ENCODE measurements at places on chromosomes 12 and 14.

GRCh38 chr14:36556811-36557433, 25.5 kb downstream of the NKX2-8 start:
- no peak overlapping the region for H3K27ac ChIP-seq
- no peaks in the 10 kb centered on the region for H3K4me1 ChIP-seq
- no peaks in the 10 kb centered on the region for H3K27me3 ChIP-seq
- DNase-seq = no peak
- no peak overlapping the region for H3K4me3 ChIP-seq
- no peaks in the 10 kb centered on the region for H3K36me3 ChIP-seq

DNA sequence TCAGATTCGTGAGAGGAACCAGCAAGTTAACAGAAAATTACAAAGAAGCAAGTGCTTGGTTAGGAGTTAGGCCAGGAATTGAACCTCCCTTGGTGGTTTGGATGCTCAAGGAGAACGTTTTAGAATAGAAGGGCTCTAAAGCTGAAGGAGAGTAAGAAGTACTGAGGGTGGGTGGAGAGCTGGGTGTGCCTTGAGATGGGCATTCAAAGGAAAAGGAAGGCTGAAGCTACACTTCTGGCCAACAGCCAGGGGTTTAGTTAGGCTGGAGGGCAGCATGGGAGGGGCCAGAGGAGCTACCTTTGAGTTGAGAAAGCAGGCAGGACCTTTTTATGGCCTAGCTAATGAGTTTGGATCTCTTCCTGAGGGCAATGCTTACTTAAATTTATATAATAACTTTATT, 421.2 kb downstream of the CCDC91 start:
- H3K4me3 ChIP-seq = no peak overlapping the region
- no peaks in the 10 kb centered on the region for H3K27me3 ChIP-seq
- no peak overlapping the region for H3K27ac ChIP-seq

DNA sequence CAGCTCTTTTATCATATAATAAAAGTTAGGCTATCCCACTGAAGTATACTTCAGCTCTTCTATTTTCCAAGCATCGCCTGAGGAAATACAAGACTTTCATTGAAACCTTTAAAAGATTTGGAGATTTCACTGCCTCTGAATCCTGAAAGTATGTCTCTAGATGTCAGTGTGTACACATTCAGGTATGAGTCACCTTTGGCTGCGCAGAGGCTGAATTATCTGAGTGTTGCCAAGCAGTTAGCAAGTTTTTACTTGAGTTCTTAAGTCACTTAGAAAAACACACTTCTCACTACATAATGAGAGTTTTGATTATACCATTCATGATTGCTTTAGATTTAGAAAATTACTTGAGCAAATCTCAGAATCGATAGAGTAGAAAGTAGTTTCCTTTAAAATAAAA, 210.3 kb downstream of the TMTC2 start:
- H3K27me3 ChIP-seq = no peaks in the 10 kb centered on the region
- H3K27ac ChIP-seq = no peak overlapping the region

GRCh38 chr12:65615118-65615517, 209.2 kb upstream of the HMGA2 start:
- DNase-seq = no peak
- peaks cover 17% of the 10 kb centered on the region for H3K27me3 ChIP-seq
- H3K27ac ChIP-seq = no peak overlapping the region

- H3K36me3 ChIP-seq = no peaks in the 10 kb centered on the region
- peaks cover 16% of the 10 kb centered on the region for H3K4me1 ChIP-seq
- H3K27me3 ChIP-seq = no peaks in the 10 kb centered on the region
- H3K4me3 ChIP-seq = peak within 1 kb of the TSS; percentile 79
- peak within 1 kb of the TSS; percentile 90 for H3K27ac ChIP-seq
These were observed at the start of gene PELI2 for GRCh38 chr14:56117765-56118610. Gene PELI2 (plus strand): TSS chr14:56118411. CDS start chr14:56118661, 250 bp downstream.
